NCI-H1694 treated with DMSO at 0.1 percent for 48 hours (cell line): ENCODE measurements at places on chromosomes 6 and 20.

DNA sequence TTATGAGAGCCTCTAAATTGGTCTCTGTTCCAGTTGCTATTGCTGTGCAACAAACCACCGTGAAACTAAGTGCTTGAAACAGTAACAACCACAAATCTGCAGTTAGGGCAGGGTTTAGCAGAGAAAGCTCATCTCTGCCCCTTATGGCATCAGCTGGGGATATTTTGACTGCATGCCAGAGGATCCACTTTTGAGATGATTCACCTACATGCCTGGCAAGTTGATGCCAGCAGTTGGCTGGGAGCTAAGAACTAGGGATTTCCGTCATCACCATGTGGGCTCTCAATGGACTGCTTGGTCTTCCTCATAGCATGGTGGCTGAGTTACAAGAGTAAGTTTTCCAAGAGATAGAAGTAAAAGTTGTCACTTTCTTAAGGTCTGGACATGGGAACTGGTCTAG, 35.1 kb downstream of the PLCB4 start:
- DNase-seq = no peak

DNA sequence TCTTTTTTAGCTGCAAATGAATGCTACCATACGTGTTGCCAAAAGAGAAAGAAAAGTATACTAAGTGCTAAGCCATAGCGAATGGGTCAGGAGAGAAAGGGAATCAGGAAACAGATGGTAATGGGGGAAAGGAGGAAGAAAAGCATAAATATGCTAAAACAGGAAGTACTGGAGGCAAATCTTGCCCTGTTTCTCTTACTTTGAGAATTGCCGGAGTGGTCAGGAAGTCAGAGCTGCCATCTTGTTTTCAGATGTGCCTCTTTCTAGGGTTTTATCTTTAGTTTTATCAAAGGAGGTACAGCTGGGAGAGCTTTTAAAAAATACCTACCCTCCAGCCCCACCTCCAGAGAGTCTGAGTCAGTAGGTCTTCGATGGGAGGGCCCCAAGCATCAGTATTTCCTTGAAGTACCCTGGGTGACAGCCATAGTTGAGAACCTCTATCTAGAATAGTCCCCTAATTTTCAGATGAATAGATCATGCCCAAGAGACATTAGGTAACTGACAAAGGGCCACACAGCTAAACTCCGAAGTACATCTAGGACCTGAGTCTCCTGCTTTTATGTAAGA, 193.3 kb downstream of the CLIC5 start:
- DNase-seq = no peak

- no peak for DNase-seq
Measured at GRCh38 chr6:145427232-145427631, 308.1 kb downstream of the EPM2A start.

GRCh38 chr20:45607810-45608209, 21.7 kb upstream of the WFDC10A start:
- DNase-seq = no peak

DNA sequence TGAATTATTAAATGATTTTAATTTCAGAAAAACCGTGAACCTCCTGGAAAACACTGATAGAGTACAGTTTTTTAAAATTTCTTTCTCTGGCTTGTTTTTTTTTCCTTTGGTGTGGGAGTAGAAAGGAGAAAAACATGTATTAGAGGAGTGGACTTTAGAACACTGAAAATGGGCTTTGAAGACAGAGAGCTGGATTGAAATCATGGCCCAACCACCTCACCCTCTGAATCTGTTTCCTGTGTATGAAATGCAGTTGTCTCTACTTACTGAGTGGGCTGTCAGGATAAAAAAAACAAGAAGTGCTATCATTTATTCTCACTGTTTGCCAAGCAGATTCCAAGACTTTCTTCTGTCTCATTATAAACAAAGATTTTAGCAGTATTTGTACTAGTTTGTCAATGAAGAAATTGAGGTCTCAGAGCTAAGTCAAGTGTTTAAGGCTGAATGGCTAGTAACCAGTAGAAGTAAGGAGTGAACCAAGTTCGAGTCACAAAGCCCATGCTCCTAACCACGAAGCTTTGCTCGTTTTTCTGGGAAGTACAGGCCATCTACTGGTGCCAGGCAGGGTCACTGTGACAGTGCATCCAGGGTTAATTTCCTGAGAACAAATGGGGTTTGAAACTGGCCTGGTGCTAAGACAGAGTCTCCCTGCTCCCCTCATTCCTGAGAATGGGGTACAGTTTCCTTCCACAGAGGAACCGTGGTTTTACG, 256.4 kb downstream of the TMEM242 start:
- no peak for DNase-seq

DNA sequence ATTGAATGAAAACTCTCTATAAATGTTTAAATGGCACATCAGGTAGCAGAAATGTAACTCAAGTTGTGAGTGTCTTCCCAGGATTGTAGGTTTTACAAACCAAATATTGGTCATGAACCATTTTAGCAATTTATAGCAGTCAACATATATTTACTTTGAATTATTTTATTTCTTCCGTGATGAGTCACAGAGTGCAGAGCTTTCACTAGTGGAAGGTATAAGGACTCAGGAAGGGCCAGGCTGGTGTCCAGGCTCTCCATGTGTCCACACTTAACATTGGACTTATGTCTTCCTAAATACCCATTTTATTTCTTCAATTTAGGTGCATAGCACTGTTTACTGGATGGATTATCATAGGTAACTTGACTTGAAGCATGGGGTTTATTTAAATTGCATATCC, 120.9 kb downstream of the OLIG3 start:
- no peak for DNase-seq

DNA sequence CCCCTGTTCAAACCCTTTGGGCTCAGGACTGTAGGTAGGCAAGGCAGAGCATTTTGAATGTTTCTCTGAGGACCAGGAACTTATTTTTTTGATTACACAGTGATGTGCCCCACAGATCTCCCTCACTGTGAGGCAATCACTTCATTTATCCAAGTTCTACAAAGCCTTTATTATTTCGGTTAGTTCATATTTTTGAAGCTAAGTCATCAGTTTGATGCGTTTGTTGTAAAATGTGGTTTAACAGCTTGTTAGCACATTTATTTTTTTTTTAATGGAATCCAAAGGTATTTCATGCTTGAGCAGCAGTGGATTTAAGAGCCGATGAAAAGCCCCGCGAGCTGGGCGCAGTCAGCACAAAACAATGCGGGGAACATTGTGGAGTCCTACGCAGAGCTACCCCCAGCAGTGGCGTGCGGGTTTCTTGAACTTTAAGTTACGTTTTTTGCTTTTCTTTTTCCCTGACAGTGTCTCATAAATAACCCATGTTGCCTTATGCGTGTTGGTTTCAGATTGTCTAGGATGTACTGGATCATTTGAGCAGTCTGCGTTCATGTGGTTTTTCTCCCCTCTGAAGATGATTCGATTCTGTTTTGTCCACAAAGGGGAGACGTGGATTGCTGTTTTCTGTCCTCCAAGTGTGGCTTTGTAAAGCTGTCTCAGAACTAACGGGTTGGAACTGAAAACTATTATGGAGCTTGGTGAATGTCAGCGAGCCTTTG, 233.6 kb upstream of the BMP2 start:
- DNase-seq = no peak

DNA sequence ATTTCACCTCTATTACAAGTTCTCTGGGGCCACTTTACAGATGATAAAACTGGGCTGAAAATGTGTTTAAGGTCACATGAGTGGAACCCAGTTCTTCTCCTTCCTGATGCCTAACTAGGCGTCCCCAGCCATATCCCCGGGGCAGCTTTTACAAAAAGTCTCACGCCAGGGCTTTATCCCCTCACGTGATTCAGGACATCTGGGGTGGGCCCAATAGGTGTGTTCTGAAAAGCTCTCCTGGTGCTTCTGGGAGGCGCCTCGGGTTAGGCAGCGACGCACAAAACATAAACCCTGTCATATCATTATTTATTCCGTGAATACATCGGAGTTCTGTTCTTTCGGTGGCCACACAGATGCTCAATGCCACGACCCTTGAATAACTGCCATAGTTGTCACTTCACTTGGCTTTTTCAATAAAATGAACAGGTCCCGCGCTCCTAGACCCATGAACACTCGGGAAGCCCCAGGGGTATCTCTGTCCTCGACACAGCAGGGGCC, 32.1 kb downstream of the SF3B5 start:
- DNase-seq = no peak

DNA sequence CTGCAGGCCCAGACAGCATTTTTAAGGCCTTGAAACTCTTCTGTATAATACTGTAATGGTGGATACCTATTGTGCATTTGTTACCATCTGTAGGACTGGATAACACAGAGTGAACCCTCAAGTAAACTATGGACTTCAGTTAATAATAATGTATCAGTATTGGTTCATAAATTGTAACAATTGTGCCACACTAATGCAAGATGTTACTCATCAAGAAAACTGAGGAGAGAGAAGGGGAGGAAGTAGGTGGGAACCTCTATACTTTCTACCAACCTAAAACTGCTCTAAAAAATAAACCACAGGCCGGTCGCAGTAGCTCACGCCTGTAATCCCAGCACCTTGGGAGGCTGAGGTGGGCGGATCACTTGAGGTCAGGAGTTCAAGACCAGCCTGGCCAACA, 10.8 kb downstream of the MAPK13 start:
- no peak for DNase-seq

DNA sequence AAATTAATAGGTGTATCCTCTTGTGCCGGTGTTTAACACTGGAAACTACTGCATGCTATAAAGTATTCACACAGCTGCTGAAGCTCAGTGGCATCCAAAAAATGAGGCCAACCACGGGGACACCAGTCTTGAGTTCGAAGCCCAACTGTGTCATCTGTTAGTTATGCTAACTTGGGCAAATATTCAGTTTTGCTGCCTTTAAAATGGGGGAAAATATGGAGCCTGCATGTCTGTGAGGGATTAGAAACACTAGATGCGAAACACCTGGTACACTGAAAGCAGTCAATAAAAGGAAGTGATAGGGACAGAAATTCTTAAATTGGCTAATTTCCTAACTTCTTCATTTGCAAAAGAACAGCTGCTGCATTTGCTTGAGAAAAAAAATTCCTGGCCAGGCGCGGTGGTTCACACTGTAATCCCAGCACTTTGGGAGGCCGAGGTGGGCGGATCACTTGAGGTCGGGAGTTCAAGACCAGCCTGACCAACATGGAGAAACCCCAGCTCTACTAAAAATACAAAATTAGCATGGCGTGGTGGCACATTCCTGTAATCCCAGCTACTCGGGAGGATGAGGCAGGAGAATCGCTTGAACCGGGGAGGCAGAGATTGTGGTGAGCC, 36.6 kb upstream of the MLIP start:
- no peak for DNase-seq

DNA sequence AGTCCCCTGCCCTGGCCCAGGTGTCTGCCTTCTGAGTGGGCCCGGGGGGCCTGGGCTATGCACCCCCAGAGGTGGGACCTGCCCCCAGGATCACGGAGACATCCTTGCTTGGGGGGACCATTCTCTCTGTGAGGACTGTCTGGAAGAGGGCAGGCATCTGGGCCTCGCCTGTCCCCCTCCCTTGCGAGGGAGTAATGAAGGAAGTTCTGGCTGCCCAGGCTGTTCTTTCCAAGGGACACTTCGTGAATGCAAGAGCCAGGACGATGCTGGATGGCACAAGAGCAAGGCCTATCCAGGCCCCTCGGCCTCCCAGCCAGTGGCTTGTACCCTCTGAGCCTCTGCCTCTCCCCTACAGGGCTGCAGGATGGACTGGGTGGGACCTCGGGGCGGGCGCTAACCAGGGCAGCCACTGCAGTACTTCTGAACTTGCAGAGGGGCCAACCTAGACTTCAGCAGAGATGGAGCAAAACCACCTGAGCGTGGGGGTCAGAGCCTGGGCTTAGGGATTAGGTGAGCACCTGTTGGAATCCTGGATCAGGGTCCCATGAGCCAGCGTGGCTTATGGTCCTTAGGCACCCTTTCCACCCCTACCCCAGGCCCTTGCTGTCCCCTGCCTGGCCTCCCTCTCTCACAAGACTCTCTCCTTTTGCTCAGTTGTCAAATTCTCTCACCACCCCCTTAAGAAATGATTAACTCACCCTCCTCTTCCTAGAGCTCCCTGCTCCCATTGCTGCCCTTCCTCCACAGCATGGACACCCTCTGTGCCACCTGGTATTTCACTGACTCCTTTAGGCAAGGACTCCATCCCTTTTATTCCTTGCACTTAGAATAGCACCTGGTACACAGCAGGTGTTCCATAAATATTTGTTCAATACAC, 53.2 kb downstream of the CTCFL start:
- no peak for DNase-seq

DNA sequence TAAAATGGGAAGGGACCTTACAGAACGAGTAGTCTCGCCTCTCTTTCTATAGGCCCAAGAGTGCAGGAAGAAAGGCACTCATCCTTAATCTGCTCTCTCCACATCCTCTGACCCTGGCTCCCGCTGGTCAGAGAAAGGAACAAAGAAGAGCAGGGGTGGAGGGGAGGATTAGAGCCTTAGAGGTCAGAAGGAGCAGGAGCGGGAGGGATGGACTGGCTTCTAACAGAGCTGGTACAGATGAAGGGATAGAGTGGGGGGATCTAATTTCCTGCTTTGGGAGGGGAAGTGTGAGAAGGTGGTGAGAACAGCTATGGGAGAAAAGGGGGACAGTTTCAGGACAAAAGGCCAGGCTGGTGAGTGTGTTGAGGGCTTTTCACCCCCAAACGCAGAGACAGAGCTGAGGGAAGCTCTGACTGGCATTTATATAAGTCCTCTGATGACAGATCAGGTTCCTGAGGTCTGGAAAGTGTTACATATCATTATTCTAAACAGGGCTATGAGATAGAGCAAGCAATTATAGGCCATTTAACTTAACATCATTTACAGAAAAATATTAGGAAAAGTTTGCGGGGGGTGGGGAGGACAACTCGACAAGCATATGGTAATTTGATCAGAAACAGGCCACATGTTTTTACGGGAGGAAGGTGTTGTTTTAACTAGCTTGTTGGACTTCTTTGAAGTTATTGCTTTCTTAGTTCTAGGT, 111.1 kb downstream of the FOXC1 start:
- no peak for DNase-seq

- no peak for DNase-seq
Measured at GRCh38 chr6:87747646-87748045, 45.6 kb upstream of the AKIRIN2 start.

DNA sequence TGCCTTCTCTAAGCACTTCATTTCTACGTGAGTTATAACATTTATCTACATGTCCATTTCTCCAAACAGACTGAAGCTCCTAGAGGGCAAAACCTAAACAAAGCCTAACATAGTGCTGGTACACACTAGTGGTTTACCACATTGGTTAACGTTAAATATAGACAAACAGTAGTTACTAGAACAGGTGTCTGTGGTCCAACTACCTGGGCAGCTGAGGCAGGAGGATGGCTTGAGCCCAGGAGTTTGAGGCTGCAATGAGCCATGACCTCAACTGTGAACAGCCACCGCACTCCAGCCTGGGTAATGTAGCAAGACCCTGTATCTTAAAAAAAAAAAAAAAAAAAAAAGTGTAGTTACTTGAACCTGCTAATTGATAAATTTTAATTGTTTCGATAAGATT, 26.5 kb downstream of the PTPRK start:
- no peak for DNase-seq

- DNase-seq = no peak
Measured at GRCh38 chr20:4967752-4968477, 33.4 kb downstream of the SLC23A2 start.

GRCh38 chr6:127180426-127180825, 62.0 kb downstream of the RSPO3 start:
- no peak for DNase-seq

GRCh38 chr6:6565069-6565468, 23.5 kb upstream of the LY86 start:
- no peak for DNase-seq
